Astrocyte of the hippocampus (primary cell): ENCODE measurements at places on chromosomes 12 and 14.

DNA sequence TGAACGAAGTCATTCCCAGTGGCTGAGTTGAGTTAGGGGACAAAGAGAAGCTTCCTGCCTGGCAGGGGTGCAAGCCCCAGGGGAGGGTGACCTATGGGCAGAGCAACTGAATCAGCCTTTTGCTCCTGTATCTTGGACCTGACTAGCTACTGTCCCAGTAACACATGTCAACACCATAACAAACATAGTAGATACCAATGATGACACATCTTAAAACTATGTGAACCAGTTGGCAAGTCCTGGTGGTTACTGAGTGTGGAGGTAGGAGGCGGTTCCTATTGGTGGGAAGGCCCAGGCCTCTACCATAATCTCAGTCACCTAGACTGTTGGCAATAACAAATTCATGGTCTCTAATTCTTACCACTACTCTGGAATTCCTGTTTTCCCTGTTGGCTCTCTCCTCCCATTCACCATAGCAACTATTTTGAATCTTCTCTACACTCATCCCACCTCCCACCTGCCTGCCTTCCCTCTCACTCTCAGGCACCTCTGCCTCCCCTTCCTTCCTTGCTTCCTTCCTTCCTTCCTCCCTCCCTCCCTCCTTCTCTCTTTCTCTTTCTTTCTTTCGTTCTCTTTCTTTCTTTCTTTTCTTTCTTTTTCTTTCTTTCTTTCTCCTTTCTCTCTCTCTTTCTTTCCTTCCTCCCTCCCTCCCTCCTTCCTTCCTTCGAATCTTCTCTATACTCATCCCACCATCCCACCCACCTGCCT is 8.1 kb upstream of the P2RX7 start:
- DNase-seq, result peak; percentile 96

DNA sequence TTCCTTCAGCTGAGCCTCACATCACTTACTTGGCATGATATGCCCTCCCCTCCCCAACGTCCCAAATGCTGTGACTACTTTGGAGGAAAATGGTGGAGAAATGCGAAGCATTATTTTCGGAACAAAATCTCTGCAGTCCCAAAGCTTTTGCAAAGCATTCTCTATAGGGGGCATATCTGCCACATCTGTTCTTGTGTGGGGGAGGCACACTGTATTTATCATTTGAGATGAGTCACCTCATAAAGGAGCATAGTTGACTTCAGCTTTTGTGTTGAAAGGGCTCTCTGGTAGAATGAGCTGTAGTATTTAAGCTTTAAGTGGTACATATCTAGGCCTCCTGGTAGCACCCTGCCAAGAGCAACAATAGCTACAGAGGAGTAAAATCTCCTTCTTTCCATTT is 447.5 kb downstream of the ADAMTS20 start:
- peak; percentile 46 for DNase-seq

DNA sequence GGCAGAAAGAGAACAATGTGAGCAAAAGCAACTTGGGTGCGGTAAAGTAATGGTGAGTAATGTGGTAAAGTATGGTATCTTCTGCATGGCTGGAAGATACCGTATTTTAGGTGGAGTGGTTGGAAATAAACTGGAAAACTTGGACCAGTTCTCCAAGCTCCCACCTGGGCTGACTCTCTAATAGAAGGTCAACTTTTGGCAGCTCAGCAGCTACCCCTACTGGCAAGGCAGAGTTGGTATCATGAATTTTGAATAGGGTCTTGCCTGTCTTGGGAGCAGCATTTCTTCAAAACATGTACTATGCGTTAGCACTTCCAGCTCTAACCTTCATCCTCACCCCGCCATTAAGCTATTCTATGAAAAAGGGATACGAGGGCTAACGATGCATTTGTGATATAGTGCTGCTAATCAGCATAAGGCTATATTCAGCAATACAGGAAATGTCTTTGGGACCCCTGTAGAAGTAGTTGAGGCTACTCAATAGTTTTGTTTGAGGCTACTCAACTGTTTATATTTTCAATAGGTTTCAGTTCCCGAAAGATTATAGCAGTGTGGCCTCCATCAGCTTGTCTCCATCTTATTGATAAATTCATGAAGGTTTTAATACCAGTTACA is 276.3 kb upstream of the FAR2 start:
- peak; percentile 82 for DNase-seq

GRCh38 chr14:88305528-88306322 is 17.3 kb downstream of the KCNK10 start:
- peak; percentile 14 for DNase-seq

DNA sequence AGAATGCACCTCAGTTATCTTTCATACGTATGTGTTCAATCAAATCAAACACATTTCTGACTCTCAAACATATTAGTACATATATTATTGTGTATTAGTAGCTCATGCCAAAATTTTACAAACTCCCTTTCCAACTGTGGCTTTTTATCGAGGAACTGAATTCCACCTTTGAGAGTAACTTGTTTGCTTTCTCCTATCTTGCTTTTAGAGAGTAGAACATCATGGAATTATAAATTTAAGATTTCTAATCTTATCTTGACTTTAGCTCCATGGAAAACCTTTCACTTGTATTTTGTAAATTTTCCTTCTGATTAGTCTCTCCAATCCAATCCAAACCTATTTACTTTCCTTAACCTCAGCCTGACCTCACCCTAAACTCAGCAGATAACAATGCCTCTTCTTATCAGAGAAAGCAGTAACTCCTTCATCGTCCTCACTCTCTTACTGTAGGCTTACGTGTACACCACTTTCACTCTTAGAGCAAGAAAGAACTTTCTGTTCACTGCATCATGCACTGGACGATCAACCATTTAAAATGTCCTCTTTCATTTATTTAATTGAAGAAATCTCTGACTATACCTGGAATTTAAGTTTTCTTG is 164.5 kb downstream of the TMTC3 start:
- no peak for DNase-seq

GRCh38 chr14:31792726-31793125 is 231.5 kb downstream of the NUBPL start:
- no peak for DNase-seq

GRCh38 chr14:104171029-104171697 is 32.8 kb downstream of the KIF26A start:
- no peak for DNase-seq

DNA sequence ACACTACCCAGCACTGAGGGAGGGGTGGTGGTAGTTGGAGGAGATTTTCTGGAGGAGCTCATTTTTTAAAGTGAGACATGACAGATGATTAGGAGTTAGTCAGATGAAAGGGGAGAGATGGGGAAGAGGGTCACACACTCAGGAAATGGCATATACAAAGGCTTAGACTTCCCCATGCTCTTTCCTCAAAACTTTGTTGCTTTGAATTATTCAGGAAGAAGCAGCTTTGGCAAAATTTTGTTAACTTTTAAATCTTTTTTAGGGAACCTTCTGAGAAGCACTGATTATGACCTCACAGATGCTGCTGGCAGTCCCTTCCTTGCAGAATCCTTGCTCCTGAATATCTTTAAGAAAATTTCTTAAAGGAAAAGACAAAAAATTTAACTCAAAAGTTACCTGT is 19.8 kb downstream of the ALDH6A1 start:
- no peak for DNase-seq

GRCh38 chr14:56494167-56494566 is 85.4 kb upstream of the TMEM260 start:
- DNase-seq, result peak; percentile 33

DNA sequence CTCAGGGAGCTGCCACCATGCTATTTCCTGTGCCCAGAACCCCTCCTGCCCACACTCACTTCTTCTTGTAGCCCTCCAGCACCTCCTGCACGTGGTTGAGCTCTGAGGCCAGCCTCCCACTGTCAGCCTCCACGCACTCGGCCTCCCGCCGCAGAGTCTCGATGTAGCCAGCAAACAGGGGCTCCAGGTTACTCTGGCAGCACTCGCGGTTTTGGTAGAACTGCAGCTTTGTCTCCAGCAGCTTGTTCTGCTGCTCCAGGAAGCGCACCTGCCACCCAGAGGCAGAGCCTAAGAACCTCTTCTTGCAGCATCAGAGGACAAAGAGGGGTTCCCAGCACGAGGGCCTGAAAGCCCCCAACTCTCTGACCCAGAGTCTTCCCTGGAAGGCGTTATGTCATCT is 2.1 kb downstream of the KRT83 start:
- no peak for DNase-seq

DNA sequence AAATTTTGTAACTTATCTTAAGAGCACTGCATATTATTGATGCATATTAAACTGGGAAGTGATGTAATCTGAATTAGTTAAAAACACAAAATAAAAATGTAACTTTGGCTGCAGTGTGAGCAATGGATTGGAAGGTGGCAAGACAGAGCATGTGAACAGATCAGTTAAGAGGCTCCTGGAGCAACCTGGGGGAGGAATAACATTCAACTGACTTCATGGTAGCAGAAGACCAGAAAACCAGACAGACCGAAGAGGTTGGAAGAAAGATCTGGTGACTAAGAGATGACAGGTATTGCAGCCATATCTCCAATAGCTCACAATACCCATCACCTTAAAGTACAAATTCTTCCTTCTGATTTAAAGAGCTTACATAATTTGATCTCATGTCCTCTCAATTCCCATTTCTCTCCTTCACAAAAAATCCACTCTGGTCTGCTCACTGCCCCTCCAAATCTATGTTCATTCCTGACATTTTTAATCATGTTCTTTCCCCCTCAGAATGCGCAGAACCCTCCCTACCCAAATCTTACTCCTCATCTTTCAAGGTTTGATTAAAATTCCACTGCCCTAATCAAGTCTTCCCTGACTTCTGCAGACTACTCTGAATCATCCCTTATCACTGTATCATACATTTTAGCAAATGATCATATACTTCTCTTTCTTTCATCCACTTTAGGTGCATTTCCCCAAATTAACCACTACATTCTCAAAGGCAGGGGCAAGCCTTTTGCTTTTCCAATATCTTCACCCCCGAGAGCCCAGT is 51.5 kb downstream of the DUSP16 start:
- no peak for DNase-seq

GRCh38 chr12:538731-539539 is 79.2 kb downstream of the B4GALNT3 start:
- DNase-seq, result peak; percentile 82

- DNase-seq, result peak; percentile 10
These were observed 343.4 kb downstream of the ADAMTS20 start for GRCh38 chr12:43208627-43209026.
